Right ventricle myocardium superior (tissue), 1 donor: ENCODE measurements at places on chromosomes 13 and 19.

DNA sequence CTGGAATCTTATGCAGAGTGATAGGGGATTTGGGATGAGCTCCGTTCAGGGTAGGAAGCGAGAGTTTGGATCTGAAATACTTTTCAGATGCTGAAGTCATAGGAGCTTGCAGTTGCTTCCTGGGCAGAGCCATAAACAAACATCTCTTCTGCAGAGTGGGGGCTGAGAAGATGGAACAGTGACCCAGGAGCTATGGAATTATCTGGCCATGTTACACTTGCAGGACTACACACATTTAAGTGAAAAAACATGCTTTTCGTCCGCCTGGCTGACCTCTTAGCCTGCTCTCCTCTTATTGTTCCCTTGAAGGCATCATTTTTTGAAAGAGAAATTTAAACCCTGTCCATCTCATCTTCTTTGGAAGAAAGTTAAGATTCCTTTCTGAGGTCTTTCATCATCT lies 40.7 kb downstream of the PSG11 start:
- DNase-seq, result no peak

DNA sequence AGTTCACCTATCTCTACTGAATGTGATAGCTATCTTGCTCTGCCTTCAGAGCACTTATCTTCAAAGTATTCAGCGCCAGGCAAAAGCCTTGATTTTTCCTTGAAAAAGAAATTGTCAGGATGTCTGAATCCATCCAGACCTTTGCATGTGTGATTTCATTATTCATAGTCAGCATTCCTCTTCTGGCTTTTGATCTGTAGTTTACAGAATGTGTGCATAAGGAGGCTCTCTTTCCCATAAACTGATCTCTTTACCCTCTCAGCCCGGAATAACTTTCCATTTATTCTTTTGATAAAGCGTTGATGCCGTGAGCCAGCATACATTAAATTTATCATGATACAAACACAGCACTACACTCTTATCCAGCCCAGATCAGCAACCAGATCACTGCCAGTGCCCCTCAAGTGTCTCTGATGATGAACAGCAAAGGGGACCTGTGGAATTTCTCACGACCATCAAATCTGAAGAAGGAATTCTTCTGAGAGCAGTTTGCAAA lies 130.8 kb downstream of the DNAJC15 start:
- DNase-seq, result no peak

DNA sequence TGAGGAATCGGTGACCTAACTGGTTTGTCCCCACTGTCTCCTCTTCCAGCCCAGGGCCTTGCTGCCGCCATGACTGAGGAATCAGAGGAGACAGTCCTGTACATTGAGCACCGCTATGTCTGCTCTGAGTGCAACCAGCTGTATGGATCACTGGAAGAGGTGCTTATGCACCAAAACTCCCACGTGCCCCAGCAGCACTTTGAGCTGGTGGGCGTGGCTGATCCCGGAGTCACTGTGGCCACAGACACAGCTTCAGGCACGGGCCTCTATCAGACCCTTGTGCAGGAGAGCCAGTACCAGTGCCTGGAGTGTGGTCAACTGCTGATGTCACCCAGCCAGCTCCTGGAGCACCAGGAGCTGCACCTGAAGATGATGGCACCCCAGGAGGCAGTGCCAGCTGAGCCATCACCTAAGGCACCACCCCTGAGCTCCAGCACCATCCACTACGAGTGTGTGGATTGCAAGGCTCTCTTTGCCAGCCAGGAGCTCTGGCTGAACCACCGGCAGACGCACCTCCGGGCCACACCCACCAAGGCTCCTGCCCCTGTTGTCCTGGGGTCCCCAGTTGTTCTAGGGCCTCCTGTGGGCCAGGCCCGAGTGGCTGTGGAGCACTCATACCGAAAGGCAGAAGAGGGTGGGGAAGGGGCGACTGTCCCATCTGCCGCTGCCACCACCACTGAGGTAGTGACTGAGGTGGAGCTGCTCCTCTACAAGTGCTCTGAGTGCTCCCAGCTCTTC lies 2.7 kb downstream of the ZNF574 start:
- DNase-seq, result no peak

- DNase-seq, result no peak
Observed at GRCh38 chr13:20686863-20687579, 16.5 kb upstream of the IL17D start.

DNA sequence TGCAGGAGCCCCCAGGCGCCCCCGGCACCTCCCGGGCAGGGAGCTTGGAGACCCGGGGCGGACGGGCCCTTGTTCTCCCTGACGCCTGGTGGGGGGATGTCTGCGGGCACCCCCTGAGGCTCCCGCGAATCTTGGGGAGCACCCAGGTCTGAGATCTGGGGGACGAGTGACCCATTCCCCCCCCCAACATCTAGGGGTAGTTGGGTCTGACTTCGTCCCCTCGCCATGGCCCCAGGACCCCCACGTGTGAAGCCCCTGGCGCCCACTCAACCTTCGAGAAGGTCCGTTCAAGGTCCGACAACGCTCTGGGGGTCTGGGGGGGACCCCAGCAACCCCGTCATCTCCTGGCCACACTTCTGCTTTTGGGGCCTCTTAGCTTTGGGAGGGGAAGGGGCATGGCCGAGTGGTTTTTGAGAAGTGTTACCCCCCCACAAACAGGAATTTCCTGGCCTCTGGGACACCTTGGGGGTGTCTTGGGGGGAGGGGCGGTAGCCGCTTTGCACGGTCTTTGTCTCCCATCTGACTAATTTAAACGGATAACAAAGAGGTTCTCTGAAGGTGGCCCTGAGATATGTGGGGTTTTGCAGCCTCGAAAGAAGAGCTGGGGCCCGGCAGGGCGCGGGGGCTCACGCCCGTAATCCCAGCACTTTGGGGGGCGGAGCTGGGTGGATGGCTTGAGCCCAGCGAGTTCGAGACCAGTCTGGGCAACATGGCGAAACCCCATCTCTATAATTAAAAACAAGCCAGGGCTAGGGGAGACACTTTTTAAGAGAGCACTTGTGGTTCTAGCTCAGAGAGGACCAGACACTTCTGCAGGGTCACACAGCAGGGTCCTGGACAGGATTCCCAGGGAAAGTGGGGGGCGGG lies 608 bp downstream of the CNN2 start:
- DNase-seq, result no peak

GRCh38 chr13:76971851-76972829 lies 19.7 kb upstream of the CLN5 start:
- DNase-seq, result no peak

- no peak for DNase-seq
Observed at GRCh38 chr19:40370997-40371801, 18.8 kb downstream of the HIPK4 start.

GRCh38 chr19:4986471-4986891 lies 17.6 kb downstream of the KDM4B start:
- DNase-seq, result no peak

GRCh38 chr13:24308068-24308445 lies 1.3 kb upstream of the C1QTNF9 start:
- DNase-seq, result no peak

DNA sequence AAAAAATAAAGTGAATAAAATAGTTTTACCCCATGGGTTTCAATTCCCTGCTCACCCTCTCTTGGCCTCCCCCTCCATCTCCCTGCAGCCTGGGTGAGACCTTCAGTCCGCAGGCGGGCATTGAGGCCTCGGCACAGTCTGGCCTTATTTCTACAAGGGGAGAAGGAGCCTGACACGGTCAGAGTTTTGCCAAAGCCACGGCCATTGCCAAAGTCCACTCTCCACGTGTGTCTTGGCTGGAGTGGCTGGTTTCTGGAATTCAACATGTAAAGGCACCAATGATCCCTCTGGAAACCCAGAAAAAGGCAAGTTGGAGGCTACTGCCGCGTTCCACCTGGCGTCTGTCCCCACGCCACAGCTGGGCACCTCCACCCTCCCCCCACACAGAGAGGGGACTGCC lies 43.4 kb upstream of the SPACA7 start:
- DNase-seq, result no peak

DNA sequence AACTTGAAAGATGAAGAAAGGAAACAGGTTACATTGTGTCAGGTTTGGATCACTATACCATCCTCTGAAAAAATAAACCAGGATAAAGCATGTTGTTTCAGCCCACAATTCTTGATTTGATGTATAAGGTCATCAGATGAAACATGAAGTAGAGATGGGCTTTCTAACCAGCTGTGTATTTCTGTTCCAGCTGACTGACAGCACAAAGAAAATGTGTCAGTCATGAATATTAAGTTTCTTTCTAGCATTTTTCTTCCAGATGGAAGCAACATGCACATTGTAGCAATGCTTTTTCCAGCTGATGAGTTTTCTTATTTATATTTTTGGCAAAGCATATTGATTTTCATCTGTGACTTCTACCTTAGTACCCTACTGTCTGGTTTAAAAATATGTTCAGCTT lies 199.6 kb downstream of the OXGR1 start:
- no peak for DNase-seq

- DNase-seq, result no peak
Observed at GRCh38 chr19:47598407-47599349, 10.3 kb upstream of the BICRA start.

DNA sequence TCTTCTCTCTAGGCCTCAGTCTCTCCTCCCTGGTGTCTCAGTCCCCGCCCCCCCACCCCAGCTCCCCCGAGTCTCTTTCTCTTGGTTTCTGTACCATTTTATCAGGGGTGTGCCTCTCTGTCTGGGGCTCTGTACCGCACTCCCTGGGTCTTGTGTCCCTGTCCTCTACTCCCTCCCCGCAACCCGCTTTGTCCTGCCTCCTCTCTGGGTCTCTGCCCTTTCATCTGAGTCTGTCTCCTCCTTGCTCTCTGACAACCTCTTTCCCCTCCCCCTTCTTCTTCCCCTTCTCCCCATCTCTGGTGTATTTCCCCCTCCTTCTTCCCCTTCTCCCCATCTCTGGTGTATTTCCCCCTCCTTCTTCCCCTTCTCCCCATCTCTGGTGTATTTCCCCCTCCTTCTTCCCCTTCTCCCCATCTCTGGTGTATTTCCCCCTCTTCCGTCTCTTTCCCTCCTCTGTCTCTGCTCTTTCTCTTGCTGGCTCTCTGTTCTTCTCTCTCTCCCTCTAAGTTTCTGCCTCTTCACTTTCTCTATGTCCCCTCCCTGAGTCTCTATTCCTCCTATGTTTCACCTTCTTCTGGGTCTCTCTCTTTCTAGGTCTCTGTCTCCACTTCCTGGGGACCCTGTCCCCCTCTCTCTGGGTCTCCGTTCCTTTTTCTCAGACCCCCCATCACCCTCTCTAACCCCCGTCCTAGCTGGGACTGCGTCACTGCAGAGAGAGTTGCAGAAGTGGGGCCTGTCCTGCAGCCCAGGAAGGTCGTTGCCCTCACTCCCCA lies 2.2 kb upstream of the KCNC3 start:
- DNase-seq, result no peak

DNA sequence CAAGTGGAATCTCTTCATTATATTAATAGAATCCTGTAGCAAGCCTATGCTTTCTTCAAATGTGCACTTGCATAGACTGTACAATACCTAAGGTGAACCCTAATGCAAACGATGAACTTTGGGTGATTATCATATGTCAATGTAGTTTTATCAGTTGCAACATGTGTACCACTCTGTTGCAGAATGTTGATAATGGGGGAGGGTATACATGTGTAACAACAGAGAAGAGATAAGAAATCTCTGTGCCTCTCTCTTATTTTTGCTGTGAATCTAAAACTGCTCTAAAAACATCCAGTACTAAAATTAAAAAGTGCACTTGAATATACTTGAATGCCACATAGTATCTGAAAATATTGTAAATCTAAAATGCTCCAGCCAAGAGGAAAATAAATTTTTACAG lies 820.8 kb upstream of the MIR17HG start:
- no peak for DNase-seq

GRCh38 chr19:19459073-19459472 lies 53.6 kb downstream of the GATAD2A start:
- no peak for DNase-seq

GRCh38 chr19:19552798-19553197 lies 14.7 kb downstream of the CILP2 start:
- no peak for DNase-seq

DNA sequence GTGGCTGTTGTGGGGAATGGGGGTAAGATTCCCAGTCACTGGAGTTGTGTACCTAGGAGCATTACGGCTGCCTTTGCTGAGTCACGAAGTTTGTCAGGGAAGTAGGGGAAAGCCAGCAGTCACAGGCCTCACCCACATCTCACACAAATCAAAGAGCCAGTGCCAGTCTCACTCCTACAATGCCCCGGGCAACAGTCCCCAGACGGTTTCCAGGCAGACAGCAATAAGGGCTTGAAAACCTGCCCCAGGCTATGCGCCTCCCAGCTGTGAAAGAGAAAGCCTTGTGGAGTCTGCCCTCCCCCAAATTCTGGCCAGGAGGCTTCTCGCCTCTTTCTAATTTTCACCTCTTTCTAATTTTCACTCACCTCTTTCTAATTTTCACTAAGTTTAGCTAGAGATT lies 142.3 kb upstream of the EDNRB start:
- no peak for DNase-seq

DNA sequence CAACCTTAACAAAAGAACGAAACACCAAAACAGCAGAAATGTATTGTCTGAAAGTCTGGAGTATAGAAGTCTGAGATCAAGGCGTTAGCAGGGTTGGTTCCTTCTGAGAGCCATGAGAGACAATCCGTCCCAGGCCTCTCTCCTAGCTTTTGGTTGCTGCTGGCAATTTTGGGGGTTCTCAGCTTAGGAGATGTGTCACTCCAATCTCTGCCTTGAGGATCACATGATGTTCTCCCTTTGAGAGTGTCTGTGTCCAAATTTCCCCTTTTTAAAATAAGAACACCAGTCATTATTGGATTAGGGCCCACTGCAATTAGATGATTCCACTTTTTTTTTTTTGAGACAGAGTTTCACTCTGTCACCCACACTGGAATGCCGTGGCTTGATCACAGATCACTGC lies 10.1 kb downstream of the KCNN1 start:
- no peak for DNase-seq

DNA sequence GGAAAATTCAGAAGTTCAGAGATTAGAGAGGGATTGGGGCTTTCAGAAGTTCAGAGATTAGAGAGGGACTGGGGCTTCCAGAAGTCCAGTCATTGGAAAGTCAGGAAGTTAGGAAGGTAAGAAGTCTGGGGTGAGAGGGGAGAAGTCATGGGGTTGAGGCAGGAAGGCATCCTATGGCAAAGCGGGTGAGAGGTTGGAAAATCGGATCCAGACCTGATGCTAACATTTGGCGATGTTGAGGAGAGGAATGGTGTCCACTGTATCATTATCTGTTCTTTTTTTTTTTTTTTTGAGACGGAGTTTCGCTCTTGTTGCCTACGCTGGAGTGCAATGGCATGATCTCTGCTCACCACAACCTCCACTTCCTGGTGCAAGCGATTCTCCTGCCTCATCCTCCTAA lies 11.1 kb downstream of the SYT3 start:
- DNase-seq, result no peak

GRCh38 chr13:26601669-26602068 lies 44.2 kb downstream of the WASF3 start:
- DNase-seq, result no peak

GRCh38 chr19:38849860-38850435 lies at the start of gene HNRNPL:
Gene HNRNPL (minus strand): TSS chr19:38849986. CDS start chr19:38849966, 20 bp downstream.
- peak; percentile 99 for DNase-seq
